Mammary epithelial cell (primary cell): ENCODE measurements at places on chromosomes 3 and 15. TPM values are rescaled to one million over a fixed set of nuclear protein-coding genes. Genes with fewer than 3 reads are reported as not detected.

The SLC28A1 gene
- not detected in 2 replicates for total RNA-seq

The SLCO2A1 gene
- total RNA-seq: 0.32 and 0.38 TPM in 2 replicates

The CEP63 gene
- 25.3 and 27.9 TPM in 2 replicates for total RNA-seq

The SKOR1 gene
- total RNA-seq: under 0.01 TPM

The MLF1 gene
- total RNA-seq: 12.7 and 17.9 TPM in 2 replicates

The COL6A6 gene
- not detected for total RNA-seq

The NTRK3 gene
- not detected in 2 replicates for total RNA-seq

The MST1R gene
- total RNA-seq: 38.9 and 62.2 TPM in 2 replicates

The IVD gene
- 44.3 and 49.5 TPM in 2 replicates for total RNA-seq

The HCN4 gene
- total RNA-seq: not detected in 2 replicates

The DLL4 gene
- under 0.01 TPM for total RNA-seq

The COL6A5 gene
- total RNA-seq: not detected in 2 replicates

The ZIC1 gene
- under 0.01 TPM for total RNA-seq

The ACKR2 gene
- total RNA-seq: 0.67 TPM

The TRH gene
- not detected for total RNA-seq

The SLC6A20 gene
- total RNA-seq: 1.7 TPM

The CATSPER2 gene
- 5.9 and 9.7 TPM in 2 replicates for total RNA-seq

The DRD3 gene
- not detected in 2 replicates for total RNA-seq

The BDH1 gene
- 2.8 TPM for total RNA-seq

The SLC9C1 gene
- 1.7 TPM for total RNA-seq

The GOLGA6D gene
- total RNA-seq: not detected in 2 replicates

The SERINC4 gene
- total RNA-seq: 0.17 TPM

The CCDC54 gene
- not detected for total RNA-seq
